Stimulated activated CD4-positive, alpha-beta T cell treated with anti-CD3 and anti-CD28 coated beads, Interleukin-4, amount 100 ng/mL, for 24 hours (primary cell): ENCODE measurements at places on chromosomes 16 and 17.

DNA sequence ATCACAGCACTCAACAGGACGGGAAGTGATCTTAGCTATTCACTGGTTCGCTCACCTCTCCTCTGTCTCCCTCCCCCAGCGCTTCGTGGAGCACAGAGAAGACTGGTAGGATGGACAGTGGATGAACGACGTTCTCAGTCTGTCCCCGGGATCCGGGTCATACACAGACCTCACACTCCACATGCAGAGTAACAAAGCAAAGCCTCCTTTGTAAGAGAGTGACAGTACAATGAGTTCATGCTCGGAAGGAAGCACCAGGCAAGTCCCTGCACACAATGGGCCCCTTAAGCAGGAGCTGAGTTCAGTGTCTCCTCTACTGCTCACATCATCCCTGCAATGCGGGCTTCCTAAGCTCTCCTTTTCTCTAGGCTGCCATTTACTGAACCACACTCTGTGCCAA is 356.9 kb downstream of the C16orf95 start:
- DNase-seq = no peak

GRCh38 chr16:84098939-84099338 is 17.8 kb downstream of the MBTPS1 start:
- DNase-seq = no peak

DNA sequence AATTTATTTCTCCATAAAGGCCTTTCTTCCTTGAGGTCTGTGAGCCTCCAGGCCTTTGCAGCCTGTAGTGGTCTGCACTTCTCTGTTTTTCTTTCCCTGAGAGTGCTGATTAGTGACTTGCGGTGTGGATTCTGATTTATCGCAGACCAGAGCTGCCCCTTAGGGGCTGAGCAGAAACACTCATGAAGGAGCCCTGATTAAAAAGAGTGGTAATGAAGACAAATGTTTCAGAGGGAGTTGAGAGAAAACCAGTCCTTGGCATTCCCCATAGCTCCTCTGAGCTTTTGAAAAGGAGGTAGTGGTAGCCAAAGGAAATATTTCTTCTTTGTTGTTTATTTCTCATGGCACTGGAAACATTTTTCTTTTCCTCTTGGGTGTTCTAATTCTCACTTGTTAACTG is 268.1 kb upstream of the TBX2 start:
- DNase-seq = no peak

- no peak for DNase-seq
Observed at GRCh38 chr16:3143598-3144320, 8.9 kb downstream of the ZNF213 start.

DNA sequence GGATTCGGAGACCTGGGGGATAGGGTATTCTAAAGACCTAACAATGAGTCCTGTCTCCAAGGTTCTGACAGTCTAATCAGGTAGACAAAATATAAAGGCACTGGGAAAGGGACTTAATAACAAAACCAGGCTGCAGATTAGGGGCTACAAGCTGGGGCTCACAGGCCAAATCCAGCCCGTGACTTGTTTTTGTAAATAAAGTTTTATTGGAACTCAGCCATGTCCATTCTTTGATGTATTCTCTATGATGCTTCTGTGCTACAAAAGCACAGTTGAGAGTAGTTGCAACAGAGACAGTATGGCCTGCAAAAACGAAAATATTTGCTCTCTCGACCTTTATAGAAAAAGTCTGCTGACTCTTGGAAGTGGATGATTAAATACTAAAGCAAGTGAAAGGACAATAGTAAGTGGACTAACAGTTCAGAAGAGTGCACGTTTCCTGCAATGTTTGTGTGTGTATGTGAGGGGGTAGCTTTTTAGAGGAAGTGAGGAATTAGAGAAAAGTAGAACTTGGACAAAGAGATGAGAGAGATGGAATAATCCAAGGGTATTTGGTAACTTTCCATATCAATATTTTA is 115.4 kb upstream of the ZFHX3 start:
- DNase-seq = no peak

- DNase-seq = peak; percentile 44
Observed at GRCh38 chr16:9092978-9093344, 1.5 kb downstream of the HAPSTR1 start.

GRCh38 chr16:88846088-88846487 is 10.7 kb downstream of the GALNS start:
- no peak for DNase-seq

- no peak for DNase-seq
Observed at GRCh38 chr16:70795296-70795912, 5.6 kb downstream of the VAC14 start.

DNA sequence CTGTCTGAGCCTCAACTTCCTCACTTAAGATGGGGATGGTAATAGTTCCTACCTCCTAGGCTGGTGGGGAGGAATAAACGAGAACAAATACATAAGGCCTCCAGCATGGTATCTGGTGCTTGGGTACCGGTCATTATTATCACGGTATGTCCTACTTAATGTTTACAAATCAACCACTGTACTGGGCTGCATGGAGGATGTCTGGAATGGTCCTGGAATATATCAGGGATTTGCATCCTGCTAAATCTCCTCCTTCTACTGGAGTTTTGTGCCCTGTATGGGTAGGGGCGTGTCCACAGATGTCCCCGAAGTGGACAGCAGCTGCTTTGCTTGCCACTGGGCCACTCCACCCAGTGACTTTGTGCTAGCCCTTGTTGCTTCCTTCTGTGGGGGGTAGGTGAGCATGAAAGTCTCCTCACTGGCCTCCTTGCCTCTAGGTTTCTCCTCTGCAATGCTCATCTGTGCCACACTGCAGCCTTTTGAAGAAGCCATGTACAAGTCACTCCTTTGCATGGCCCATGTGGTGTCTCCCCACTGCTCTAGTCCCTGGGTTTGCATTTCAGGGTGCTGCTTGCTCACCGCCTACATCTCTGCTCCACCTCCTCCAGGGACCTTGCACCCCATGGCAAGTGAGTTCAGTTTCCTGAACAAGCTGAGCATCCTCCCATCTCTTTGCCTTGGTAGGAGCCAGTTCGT is 2.2 kb upstream of the CMIP start:
- DNase-seq = no peak

DNA sequence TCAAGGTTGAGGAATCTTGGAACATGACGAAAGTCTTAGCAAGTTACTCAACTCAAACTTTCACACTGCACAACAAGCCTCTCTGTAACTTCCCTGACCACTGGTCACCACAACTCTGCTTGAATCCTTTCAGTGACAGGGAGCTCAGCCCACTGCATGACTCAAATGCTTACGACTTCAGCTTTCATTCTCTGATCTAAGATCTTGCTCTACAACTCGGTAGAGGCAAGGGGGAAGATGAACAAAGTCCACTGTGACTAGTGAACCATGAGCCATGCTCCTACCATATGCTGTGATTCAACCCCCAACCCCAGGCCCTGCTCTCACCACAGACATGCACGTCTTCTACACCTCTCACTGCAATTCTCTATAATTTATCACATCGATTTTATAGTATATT is 160.9 kb downstream of the SLC39A11 start:
- DNase-seq = no peak

GRCh38 chr17:15409721-15410250 is 57.6 kb downstream of the CDRT4 start:
- DNase-seq = no peak

- no peak for DNase-seq
Observed at GRCh38 chr16:68848786-68849185, 5.5 kb downstream of the TANGO6 start.

DNA sequence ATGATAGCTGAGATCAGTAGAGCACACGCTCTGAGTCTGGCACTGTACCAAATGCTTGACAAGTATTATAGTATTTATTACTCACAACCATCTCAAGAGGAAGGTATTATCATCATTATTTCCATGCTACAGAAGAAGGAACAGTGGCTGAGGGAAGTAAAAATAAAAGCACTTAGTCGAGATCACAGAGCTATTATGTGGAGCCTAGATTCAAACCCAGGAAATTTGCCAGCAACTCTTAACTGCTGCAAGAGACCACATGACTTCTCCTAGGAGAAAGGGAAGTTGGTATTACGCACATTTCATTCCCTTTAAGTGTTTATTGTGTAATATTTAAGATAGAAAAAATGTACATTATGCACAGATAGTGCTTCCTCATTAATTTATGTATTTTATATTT is 1.0 kb upstream of the RHOT1 start:
- no peak for DNase-seq

GRCh38 chr16:61813339-61813738 is 222.9 kb downstream of the CDH8 start:
- DNase-seq = no peak

DNA sequence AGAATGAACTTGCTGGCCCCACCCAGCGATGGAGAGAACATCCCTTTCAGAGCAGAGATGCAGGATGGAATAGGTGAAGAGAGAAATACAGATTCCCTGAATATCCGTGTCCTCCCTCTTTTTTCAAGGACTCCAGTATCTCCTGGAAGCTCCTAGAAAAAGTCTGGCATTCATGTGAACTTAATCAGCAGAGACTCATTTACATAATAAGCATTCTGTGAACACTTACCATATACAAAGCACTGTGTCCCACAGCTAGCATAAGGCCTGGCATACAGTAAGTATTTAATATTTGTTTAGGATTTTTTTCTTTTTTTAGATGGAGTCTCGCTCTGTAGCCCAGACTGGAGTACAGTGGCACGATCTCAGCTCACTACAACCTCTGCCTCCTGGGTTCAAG is 208.5 kb upstream of the RPL38 start:
- no peak for DNase-seq

GRCh38 chr17:48997827-48998586 is 822 bp downstream of the IGF2BP1 start:
- no peak for DNase-seq

GRCh38 chr16:854808-855410 is 54.4 kb upstream of the GNG13 start:
- DNase-seq = no peak

GRCh38 chr17:78934681-78935418 is 9.7 kb upstream of the TIMP2 start:
- no peak for DNase-seq
